ENCODE measurements at places on chromosomes 5 and 9. TPM values are rescaled to one million over a fixed set of nuclear protein-coding genes. Genes with fewer than 3 reads are reported as not detected.

DNA sequence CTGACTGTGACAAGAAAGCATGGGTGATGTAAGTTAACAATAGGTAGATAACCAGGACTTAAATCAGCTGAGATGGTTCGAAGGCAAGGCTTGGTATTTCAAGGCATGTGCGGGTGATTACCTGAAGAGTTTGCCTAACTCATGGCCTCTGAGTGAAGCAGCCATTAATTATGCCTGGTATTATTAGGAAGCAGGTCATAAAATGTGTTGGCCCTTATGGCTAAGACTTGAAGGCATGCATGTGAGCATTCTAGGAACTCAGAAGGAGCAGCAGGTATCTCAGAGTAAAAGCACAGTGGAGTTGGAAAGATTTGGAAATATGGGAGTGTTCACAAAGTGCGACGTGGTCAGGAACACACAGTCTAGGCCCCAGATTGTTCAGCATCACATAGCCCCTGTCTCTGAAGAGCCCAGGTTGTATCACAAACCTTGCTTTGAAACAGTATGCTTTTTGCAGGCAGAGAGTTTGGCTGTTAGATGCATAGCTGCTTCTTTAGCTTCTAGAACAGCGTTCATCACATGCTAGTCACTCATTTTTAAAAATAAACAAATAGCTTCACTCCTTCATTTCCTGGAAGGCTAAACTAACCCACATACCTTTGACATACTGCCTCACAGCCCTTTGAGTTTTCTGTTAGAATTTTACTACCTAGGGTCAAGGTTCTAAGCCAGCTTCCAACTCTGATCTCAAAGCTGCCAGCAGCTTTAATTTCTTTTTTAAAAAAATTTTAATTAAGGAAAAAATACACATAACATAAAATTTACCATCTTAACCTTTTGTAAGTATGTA, 2.1 kb downstream of the HEXB start:
- no peak for DNase-seq

The ADCY2 gene
- not detected for total RNA-seq

GRCh38 chr5:92605591-92605990, 975.4 kb downstream of the NR2F1-AS1 start:
- no peak for DNase-seq

The SCGB3A2 gene
- not detected for total RNA-seq
